ENCODE measurements at places on chromosomes 2 and 18.

DNA sequence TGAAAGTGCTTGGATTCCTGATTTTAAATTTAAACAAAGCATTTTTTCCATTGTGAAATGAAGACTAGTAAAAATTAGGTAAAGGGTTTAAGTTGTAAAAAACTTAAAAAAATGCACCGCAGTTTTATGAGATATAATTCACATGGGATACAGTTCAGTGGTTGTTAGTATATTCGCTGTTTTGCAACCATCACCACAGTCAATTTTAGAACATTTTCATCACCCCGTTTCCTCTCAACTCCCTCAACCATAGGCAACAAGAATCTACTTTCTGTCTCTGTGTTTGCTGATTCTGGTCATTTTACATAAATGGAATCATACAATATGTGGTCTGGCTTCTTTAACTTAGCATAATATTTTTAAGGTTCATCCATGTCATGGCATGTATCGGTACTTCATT lies 4.0 kb downstream of the DGKD start:
- no peak for DNase-seq

GRCh38 chr18:73852789-73853549 lies 294.7 kb downstream of the FBXO15 start:
- no peak for DNase-seq

GRCh38 chr2:70776266-70776665 lies 8.3 kb upstream of the ADD2 start:
- DNase-seq = no peak

GRCh38 chr2:162265666-162266459 lies 22.6 kb upstream of the FAP start:
- DNase-seq = no peak

GRCh38 chr2:30254685-30255001 lies 23.3 kb downstream of the LBH start:
- no peak for DNase-seq

- DNase-seq = no peak
Observed at GRCh38 chr2:32617599-32618189, 10.2 kb upstream of the TTC27 start.

DNA sequence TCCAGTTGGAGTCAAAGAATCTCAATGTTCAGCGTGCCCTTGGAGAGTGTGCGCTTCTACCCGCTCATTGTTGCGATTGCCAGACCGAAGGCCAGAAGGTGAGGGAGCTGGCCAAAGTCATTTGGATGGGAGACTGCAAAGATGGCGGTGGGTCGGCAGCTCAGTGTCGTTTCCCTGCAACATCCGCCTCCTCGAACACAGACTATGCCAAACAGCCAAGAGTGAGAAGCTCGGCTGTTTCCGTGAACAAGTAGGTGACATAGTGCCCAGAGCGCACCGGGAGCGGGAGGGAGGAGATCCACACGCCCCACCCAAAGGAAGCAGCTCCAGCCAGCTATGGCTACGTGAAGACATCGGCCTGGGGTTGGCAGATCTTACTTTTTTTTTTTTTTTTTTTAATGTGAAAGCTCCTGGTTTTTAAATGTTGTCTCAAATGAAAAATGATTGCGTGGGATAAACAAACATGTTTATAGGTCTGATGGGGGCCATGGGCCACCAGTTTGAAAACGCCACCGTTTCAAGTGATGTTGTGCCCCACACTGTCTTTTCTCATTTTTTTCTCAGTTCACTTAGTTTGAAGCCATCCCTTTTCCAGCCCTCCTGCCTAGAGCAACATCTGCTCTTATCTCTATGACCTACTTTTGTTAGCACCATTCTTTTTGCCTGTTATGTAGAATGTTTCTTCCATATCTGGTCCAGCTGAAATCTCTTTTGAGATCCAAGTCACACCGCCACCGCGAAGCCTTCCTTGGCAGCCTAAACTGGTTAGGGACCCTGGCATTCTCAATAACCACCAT lies 682.4 kb downstream of the RNF144A start:
- DNase-seq = no peak

GRCh38 chr2:6418291-6418690 lies 447.4 kb downstream of the CMPK2 start:
- no peak for DNase-seq

GRCh38 chr2:155442088-155442487 lies 743.6 kb downstream of the KCNJ3 start:
- DNase-seq = no peak

DNA sequence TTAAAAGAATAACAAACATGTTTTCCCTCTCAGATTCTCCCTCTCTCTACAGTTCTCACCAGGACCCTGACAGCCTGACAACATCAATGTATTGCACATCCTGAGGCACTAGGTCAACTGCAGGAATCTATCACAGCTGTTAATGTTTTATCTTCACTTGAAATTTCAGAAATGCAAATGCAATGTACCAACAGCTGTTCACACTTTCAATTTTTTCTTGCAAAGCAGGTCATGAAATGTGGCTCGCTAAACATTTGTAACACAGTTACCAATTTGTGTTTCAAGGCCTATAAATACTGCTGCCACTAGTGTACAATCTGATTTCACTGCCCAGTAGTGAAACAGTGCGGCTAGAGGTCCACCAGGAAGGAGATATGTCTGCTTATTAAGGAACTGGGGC lies 147.8 kb downstream of the EXOC6B start:
- DNase-seq = no peak

DNA sequence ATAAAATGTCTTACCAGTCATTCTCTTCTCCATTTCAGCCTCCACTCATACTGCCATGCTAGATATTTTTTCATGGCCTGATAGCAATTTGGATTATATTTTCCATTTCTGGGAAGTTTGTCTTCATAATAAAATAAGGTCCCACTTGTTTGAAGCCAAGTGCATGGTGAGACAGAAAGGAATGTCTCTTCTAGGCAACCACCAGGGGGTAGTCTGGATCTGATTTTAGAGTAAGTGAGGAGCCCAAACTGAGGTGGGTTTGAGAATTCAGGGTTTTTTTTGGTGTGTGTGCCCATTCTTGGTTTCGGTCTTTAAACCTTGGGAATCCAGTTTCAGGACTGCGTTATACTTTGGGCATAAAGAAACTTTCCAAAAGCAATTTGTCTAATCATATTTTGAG lies 315.5 kb downstream of the RPRM start:
- peak; percentile 33 for DNase-seq

- DNase-seq = no peak
Observed at GRCh38 chr2:168622559-168622958, 166.5 kb downstream of the CERS6 start.

GRCh38 chr2:11213090-11213638 lies 57.9 kb downstream of the SLC66A3 start:
- DNase-seq = no peak

GRCh38 chr2:233199870-233200269 lies 51.6 kb upstream of the ATG16L1 start:
- DNase-seq = no peak

DNA sequence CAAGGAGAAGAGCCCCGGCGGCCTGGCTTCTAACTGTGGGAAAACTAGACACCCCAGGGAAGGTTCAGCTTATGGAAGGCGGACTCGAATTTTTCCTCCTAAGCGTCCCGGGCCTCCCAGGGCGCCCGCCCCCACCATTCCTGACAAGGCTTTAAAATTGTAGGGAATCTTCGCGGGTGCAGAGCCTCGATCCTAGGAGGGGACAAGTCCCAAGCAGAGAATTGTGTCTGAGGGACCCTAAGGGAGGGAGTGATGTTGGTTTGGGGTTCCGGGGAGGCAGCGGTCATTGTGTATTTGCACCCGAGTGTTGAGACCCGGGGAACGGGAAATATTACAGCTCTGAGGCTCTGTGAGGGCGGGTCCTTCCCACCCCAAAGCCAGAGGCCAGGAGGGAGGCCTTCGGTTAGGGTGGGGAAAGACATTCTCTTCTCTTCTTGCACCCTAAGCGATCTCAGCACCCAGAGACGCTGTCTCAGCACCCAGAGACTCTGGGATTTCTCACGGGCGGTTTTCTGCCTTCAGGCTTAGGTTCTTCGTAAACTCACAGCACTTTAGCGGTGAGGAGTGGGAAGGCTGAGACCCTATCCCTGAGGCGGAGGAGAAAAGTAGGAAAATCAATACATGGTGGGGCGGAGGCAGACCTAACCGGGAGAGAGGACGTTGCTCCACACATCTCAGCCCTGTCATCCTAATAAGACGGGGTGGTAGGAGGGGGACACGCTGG lies 7.6 kb downstream of the OSR1 start:
- no peak for DNase-seq

DNA sequence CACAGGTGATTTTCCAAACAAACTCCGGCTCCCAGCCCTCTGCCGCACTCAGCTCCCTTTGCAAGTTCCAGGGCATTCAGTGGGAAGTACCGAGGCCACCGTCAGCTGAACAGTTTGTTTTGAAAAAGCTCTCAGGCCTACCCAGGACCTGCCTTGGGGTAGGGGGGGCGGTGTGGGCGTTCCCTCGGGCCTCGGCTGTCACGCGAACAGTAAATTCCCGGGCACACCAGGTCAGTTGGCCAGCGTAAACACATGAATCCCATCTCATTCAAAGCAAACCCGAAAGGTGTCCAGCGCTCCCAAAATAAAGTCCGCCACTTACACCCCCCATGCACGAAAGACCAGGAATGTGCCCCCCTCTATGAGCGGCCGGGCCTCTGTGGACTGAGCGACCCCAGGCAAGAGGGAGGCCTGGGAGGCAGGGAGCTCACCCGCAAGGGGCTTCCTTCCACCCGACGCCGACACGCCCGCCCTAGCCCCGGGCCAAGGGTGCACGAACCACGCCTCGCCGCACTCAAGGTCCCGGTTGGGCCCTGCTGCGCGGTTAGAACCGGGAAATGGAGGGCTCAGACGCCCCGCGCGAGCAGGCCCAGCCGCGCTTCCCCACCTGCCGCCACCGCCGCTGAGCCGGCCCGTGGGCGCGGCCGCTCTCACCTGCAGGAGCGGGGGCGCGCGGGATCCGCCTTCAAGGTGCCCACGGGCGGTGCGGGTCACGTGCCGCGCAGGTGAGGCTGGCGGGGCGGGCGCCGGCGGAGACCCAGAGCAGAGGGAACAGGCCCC lies at the start of gene WDSUB1:
Gene WDSUB1, minus strand, starts transcription at position 775 of the 780 bp plus-strand sequence. CDS start 3,634 bp downstream, outside the sequence.
- DNase-seq = peak; percentile 81

DNA sequence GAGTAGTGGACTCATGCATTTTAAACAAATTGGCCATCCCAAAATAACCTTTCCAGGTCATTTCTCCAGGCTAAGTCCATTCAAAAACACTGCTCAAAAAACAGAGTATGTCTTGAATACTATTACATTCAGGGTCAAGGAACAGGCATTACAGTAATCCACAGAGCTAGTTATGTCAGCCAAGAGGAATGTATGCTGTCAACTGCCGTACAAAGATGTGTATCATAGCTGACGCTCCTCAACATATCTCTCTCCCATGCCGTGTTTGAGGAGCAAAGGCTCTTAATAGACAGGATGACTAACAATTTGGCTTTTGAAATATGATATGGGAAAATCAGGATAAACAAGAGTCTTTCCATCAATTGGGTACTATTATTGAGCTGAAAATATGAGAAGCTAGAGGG lies 68.8 kb upstream of the KCTD1 start:
- DNase-seq = no peak

GRCh38 chr2:138267161-138267901 lies 234.2 kb upstream of the SPOPL start:
- DNase-seq = no peak

- no peak for DNase-seq
Observed at GRCh38 chr2:84894131-84894586, 11.3 kb upstream of the TMSB10 start.

DNA sequence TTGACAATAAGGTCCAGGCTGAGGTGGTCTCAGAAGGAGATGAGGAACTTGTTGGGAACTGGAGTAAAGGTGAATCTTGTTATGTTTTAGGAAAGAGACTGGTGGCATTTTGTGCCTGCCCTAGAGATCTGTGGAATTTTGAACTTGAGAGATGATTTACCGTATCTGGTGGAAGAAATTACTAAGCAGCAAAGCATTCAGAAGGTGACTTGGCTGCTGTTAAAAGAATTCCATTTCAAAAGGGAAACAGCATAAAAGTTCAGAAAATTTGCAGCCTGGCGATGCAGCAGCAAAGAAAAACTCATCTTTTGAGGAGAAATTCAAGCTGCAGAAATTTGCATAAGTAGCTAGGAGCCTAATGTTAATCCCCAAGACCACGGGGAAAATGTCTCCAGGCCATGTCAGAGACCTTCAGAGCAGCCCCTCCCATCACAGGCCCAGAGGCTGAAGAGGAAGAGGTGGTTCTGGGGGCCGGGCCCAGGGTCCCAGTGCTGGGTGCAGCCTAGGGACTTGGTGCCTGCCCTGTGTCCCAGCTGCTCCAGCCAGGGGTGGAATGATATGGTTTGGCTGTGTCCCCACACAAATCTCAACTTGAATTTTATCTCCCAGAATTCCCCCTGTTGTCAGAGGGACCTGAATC lies 73.5 kb downstream of the FIGN start:
- DNase-seq = no peak

DNA sequence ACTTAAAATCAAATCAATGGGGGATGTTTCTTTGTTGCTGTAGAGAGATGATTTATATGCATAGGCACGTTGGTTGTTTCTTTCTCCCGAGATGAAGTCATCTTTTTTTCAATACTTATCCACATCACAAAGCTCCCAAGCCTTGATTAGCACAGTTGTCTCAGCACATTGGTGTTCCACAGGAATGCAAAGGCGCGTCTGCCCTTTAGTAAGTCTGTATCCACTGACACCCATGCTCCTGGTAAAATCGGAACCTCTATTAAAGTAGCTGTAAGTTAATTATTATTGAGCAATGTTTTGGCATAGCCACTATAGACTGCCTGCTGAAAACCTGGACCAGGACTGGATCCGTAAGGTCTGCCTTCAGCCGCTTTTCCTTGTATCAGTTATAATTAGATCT lies 77.6 kb upstream of the RBM44 start:
- DNase-seq = no peak

DNA sequence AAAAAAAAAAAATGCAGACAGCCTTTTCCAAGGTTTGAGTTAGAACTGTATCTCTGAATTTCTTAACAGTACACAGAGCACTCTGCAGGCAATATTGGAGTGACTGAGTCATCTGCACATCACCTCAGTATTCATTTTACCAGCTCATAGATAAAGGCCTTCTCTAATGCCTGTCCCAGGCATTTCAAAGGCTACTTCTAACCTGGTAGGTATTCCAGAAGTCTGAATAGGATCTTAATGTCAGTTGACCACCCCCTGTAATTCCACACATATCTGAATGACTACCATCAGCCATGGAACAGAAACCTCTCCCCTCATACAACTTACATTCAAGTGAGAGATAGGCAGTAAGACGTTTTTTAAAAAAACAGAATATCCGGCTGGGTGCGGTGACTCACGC lies 9.0 kb downstream of the METTL21A start:
- no peak for DNase-seq

- no peak for DNase-seq
Observed at GRCh38 chr2:63881205-63881604, 39.5 kb downstream of the UGP2 start.

GRCh38 chr2:40485318-40485717 lies 33.4 kb upstream of the SLC8A1 start:
- DNase-seq = no peak

DNA sequence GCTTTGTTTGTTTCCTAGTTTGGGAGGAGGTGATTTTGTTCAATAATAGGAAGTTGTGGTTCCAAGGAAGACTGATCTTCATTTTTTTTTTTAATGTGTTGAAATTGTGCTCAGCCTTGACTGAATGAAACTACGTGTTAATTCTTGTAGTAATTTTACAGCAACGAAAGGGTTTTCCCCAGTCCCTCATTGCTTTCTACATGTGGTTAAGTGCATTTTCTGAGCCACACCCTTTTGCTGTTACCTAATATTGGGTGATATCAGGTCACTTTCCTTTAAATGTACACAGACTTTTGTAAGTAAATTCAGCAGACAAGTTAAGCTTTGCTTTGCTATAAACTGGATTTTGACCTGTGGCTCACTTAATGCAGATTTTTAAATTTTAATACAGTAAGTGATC lies 73.6 kb downstream of the OTX1 start:
- DNase-seq = no peak

GRCh38 chr2:36633470-36634092 lies 35.6 kb upstream of the FEZ2 start:
- DNase-seq = no peak
